ENCODE measurements at places on chromosomes 1 and 21. TPM values are rescaled to one million over a fixed set of nuclear protein-coding genes. Genes with fewer than 3 reads are reported as not detected.

LCE6A gene
- total RNA-seq, result not detected

CD53 gene
- total RNA-seq, result not detected

AADACL3 gene
- total RNA-seq, result not detected

HES2 gene
- 19.8 TPM for total RNA-seq

TFF2 gene
- not detected for total RNA-seq

CELA2A gene
- not detected for total RNA-seq

LCE1A gene
- not detected for total RNA-seq

DNA sequence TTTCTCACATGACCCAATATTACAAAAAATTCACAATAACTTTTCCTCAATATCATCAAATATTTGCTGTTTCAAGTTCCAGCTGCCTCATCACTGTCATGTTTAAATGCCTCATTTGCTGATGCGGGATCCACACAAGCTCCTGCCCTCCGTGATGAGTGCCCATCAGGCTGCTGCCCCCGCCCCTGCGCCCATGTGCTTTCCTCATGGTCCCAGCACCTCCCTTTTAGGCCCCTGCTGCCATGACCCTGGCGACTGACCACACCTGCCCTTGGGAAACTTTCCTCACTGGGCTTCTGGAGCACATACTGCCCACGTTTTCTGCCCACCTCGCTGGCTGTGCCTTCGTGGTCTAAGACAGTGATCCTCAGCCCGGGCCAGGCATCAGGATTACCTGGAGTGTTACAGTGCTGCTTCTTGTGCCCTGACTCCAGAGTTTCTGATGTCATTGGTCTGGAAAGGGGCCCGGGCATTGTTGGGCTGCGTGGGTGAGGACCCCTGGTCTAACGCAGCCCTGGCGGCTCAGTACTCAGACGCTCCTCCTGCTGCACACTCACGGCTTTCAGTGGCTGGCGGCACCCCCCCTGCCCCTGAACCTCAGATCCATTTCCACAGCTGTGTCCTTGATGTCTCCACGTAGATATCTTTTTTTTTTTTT lies 20.5 kb downstream of the PLEKHM2 start:
- DNase-seq, result no peak

DNA sequence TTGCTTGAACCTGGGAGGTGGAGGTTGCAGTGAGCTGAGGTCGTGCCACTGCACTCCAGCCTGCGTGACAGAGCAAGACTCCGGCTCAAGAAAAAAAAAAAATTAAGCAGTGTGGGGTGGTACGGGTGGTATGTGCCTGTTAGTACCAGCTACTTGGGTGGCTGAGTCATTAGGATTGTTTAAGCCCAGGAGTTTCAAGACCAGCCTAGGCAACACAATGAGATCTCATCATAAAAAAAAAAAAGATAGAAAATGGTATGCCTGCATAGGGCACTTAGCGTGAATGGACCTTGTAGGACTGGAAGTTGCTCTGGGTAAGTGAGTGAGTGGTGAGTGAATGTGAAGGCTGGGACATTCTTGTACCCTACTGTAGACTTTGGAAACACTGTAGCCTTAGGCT lies 37.0 kb downstream of the TBCE start:
- DNase-seq, result no peak

DNA sequence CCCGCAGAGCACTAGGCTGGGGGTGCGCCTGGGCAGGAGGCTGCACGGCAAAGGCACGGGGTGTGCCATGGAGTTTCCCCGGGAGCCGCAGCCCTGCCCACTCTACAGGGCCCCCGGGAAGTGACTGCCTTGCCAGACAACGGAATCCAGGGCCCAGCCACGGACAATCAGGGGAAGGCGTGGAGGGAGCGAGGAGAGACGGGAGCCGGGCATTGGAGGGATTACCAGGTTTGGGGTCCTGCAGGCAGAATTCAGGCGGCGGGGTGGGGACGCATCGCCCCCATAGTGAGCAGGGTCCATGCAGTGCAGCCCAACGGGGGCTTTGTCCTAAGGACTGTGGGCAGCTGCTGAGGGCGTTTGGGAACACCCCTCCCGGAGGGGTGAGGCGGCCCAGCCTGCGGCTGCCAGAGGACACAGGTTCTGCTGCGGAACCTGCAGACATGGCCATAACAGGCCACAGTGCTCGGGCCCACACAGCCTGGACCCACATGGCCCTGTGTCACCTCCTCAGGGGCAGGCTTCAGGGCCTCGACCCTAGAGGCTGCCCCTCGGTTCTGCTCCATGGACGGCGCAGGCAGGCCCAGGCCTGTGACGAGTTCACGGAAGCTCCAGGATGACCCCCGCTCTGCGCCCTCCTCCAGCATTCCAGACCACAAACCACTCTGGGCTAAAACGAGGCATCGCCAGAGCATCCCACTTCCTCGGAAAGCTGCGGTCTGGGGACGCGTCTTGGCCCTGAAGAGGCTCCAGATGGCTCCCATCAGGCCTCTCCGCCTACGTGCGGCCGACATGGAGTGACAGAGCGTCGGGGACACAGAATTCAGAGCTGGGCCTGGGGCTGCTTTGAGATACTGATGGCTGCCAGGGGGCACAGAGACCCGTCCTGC lies 54.5 kb downstream of the COL6A1 start:
- DNase-seq, result no peak

- DNase-seq, result no peak
Measured at GRCh38 chr21:38319781-38320180, 63.0 kb downstream of the KCNJ15 start.

- DNase-seq, result no peak
Measured at GRCh38 chr1:22320587-22321344, 130.9 kb upstream of the ZBTB40 start.

DNA sequence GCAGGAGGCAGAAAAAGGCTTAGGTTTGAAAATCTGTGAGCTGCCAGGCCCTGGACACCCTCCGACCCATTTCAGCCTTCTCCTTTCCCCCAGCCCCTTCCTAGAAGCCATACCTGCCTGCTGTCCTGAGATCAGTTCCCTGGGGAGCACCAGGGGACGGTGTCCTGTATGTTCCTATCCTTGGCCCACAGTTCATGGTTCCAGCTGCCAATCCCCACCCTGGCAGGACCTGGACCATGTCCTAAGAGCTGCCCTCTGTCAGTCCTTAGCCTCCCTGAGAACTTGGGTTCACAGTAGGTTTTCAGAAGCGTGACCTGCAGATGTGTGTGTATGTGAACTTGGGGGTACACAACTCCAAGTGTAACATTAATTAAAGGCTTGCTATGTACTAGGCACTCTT lies 3.8 kb downstream of the TCEA3 start:
- DNase-seq, result no peak

DNA sequence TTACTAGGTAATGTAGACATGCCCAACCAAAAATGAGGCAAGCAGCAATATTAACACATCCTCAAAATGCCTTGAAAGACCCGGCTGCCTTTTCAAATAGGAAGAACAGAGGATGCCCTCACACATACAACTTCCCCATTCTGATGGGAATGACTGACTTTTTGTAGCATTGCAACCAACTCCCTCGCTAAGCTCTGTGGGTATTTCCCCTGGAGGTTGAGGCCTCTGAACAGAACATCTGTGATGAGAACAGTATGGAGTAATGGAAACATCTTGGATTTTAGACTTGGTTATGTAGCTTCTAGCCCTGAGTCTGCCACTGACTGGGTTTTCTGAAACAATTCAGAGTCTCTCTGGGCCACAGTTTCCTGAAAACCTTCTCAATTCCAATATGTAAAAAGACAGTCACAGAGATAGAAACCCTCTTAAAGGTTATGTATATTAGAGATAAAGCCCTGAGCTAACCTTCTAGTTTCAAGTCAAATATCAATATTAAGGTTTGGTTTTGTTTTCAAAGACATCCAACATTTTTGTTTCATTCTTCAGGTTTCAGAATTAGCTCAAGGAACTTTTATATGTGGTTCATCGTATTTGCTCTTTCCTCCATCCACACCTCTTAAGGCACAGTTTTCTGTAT lies 311.5 kb downstream of the SETD4 start:
- no peak for DNase-seq

DNA sequence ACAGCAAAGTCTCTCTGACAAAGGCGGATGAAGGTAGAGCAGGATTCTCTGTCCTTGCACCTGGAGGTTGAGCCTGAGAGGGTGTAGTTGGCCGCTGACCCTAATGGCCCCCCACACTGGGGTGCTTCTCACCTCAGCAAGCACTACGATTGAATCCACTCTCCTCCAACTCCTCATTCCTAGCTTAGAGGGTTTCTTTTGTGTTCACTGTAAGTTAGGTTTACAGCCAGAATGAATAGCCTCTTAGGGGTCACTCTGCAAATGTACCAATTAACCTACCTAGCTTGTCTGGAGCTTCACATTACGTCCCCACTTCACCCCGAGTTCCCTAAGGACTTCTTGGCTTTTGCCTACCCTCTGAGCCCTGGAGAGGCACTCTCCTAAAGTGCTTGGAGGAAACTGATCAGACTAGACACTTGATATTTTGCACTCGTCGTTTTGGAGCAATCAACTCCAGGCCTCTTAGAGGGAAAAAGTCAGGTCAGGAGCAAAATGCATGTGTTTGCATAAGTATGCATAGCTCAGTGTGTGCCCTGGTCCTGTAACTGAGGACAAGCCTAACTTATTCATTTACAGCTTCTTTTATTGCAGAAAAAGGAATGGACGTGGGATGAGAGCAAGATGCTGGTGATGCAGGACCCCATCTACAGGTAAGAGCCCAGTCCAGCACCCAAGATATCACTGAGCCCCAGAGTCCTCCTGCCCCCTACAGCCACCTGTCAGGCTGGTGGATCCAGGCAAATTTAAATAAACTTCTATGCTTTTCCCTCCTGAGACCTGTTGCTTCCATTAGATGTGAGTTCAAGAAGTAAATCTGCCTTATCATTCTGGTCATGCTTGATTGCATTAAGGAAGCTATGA lies 76.4 kb downstream of the SPATA46 start:
- DNase-seq, result no peak

DNA sequence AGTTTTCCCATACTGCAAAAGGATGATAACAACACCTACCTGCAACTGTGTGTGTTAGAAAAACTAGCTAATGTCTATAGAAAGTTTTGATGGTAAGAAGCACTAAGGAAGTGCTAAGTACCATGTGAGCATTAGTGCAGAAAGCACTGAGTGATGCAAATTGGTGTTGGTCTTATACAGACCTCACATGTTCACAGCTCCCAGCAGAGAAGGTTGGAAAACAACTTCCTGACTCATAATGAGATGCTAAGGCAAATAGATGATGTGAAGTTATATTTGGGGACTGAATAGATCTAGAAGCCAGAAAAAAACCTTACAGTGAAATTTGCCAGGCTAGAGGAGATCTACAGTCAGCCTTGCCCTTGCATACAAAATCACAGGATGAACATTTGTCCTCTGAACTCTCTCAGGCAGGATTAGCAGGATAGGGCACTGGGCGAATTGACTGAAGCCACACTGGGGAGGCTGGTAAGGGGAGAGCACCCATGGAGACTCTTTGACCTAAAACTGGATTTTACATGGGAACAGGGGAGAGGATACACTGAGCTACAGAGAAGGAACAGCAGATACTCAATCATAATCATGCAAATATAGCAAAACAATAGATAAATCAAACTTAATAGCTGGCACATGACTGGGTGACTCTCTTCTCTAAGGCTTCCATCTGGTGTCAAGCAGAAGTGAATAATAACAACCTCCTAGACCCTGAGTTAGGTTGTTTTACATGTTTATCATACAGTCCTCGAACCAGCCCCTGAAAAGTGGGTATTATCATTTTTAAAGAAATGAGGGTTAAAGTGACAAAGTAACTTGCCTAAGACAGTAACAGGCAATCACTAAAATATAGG lies 61.3 kb downstream of the ASTN1 start:
- DNase-seq, result no peak

DNA sequence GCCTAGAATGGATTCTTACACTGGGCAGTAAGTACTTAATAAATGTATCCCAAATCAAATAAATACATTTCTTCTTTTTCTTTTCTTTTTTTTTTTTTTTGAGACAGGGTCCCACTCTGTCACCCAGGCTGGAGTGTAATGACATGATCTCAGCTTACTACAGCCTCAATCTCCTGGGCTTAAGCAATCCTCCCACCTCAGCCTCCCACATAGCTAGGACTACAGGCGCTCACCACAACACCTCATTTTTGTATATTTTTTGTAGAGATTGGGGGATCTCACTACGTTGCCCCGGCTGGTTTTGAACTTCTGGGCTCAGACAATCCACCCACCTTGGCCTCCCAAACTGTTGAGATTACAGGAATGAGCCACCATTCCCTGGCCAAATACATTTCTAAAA lies 63.7 kb upstream of the LGALS8 start:
- no peak for DNase-seq

GRCh38 chr1:61368366-61368765 lies 286.0 kb downstream of the NFIA start:
- DNase-seq, result no peak

- DNase-seq, result no peak
Measured at GRCh38 chr1:222579316-222579715, 10.4 kb downstream of the TAF1A start.

- peak; percentile 68 for DNase-seq
Measured at GRCh38 chr21:45074048-45074817, at the start of gene ADARB1. Gene ADARB1, plus strand, starts transcription at chr21:45074580. Its CDS starts 97,077 bp downstream, at chr21:45171657.

- no peak for DNase-seq
Measured at GRCh38 chr1:47915677-47916353, 81.4 kb downstream of the TRABD2B start.

DNA sequence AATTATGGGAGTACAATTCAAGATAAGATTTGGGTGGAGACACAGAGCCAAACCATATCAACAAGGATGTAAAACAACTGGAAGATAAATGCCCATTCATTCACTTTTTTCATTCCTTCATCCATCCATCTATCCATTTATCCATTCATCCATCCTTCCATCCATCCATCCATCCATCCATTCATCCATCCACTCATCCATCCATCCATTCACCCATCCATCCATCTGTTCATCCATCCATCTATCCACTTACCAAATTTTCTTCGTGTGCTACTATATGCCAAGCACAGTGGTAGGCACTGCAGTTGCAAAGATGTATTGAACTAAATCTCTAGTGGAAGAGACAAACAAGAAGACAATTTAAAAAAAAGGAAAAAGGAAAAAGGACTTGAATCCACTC lies 14.3 kb upstream of the SIPA1L2 start:
- DNase-seq, result no peak

DNA sequence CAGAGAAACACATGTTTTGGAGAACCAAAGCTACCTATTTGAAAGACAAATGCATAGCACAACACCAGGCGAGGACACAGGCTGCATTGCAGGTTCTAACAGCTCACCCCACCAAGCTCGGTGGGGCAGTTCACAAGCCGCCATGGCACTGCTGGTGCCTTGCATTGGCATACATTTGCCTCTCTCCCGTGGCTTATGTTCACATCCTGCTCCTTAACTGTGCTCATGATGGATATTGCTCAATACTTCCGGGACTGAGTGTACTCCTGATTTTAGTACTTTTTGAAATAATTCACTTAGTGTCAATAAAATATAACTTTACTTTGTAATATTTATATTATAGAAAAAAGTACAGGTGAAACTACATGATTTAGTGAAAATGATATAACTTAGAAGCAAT lies 1187.4 kb upstream of the NCAM2 start:
- no peak for DNase-seq

All from lung microvascular endothelial cell (primary cell).